ENCODE measurements at places on chromosomes 4 and X.

- no peak for DNase-seq
These were observed 179.0 kb downstream of the AFAP1 start for GRCh38 chr4:7760706-7761105.

- DNase-seq, result no peak
These were observed 38.4 kb downstream of the NOP14 start for GRCh38 chr4:2924765-2925301.

DNA sequence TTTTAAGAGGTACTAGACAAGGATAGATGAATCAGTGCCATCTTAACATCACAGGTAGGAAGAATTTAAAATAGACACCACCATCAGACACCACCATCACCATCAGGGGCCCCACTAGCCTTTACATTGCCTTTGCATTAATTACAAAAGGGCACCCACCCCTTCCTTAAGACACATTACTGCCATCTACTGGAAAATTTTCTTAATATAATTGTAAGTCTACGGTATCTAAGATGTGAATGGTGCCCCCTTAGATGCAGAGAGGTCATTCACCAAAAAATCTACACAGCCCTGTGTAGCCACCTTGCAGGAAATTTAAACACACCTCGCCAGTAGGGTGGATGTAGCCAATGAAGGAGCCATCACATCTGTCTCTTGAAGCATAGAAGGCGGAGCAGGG, 184.1 kb downstream of the MID1IP1 start:
- no peak for DNase-seq

DNA sequence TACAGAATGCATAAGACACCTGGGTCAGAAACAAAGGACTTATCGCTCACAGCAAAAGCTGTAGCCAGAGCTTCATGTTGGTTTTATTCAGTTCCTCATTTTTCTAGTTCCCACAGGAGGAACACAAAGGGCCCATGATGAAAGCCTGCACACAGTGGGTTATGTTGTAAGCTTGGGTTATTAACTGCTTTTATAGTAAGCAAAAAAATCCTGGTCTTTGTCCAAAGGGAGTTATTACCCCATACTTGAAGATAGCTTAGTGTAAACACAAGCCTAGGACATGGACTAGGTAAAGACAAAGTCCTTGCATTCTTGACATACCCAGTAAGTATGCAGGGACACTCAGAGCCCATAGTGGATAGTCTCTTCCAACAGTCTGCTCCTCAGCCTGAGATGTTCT, 11.7 kb downstream of the BBS12 start:
- no peak for DNase-seq

GRCh38 chrX:9532349-9532748, 67.5 kb downstream of the TBL1X start:
- no peak for DNase-seq

GRCh38 chr4:53233114-53233795, 132.6 kb downstream of the SCFD2 start:
- DNase-seq, result no peak

DNA sequence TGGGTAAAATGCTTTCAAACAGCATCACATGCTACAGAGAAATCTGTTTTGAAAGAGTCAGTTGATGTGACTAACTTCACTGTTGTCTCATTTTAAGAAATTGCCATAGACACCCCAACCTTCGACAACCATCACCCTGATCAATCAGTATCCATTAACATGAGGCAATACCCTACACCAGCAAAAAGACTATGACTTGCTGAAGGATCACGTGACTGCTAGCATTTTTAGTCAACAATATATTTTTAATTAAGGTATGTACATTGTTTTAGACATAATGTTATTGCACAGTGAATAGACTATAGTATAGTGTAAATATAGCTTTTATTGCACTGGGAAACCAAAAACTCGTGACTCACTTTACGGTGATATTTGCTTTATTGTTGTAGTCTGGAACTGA, 200.0 kb upstream of the ARHGAP24 start:
- no peak for DNase-seq

DNA sequence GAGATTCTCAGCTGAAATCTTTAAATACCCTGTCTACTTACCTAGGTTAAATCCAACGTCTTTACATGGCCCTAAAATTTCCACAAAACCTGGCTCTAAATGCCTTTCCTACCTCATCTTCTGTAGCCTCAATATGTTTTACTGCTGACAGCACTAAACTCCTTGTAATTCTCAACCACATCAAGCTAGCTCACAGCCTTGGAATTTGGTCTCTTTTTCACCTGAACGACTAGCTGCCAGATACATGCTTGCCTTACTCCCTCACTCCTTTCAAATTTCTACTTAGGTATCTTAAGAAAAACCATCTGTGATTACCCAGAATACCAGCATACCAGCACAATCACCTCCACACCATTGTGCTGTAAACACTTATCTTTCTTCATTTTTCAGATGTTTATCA, 635.6 kb upstream of the PCDH10 start:
- DNase-seq, result no peak

DNA sequence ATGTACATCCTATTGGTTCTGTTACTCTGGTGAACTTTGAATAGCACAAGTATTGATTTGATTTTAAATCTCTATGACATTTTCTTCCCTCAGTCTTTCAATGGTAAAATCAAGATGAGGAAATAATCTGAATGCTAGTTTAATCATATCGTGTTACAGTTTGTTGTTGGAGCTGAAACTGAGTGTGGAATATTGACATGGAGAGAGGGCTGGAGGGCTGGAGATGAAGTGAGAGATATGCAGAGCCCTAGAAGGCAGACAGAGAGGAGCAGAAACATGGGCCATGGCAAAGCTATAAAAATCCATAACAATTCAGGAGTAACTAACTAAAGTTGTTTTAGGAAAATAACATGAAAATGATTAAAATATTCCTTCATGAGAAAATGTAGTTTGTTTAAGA, 141.1 kb downstream of the BANK1 start:
- DNase-seq, result no peak

DNA sequence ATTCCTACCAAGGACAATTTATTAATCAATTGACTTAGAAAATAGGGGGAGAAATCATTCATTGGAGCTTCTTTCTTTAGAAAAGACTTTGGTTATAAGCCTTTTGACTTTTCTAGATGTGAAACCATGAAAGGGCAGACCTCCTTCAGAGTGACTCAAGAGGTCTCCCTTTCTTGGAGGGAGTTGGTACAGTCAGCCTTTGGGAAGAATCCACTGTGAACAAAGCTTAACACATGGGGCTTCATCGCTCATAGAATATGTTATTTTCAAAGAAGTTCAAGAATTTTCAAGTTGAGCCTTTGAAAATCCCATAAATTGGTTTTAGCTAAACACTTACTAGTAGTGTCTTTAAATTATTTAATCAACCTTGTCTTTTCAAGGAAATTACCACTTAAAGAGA, 28.0 kb downstream of the RIPPLY1 start:
- no peak for DNase-seq

- no peak for DNase-seq
These were observed 16.5 kb downstream of the TBC1D14 start for GRCh38 chr4:6926081-6926480.

DNA sequence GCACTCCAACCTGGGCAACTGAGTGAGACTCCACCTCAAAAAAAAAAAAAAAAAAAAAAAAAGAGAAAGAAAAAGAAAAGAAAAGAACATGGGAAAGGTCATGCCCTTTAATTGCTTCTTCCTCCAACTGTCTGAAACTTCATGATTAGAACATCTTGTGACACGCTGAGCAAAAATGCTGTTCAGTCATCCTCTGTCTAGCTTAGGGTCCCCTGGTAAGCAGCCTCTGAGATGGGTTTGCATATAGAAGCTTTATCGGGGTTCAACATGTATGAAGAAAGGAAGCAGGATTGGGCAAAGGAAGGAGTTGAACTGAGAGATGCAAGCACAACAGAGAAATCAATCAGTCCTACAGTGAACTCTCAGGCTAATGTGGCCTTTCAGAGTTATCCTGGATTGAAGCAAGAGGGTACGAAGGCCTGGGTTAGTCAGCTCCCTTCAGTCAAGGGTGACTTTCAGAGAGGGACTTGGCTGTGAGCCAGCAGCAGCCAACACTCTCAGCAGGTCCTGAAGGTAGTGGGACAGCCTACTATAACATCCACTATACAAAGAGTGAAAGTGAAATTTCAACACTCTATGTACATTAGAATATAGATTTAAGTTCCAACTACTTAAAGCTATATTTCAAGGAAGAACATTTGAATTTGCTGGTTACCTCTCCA, 11.4 kb downstream of the MAOB start:
- no peak for DNase-seq

DNA sequence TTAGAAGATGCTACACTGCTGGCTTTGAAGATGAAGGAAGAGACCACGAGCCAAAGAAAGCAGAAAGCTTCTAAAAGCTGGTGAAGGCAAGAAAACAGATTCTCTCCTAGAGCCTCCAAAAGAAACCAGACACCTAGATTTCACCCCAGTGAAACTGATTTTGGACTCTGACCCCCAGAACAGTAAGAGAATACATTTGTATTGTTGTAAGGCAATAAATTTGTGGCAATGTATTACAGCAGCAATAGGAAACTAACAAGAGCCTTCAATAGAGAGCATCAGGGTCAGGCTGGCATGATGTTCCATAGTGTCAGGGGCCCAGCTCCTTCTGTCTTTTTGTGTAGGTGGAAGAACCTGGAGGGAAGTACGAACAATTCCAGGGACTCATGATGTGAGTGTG, 6.0 kb upstream of the TEC start:
- DNase-seq, result no peak

DNA sequence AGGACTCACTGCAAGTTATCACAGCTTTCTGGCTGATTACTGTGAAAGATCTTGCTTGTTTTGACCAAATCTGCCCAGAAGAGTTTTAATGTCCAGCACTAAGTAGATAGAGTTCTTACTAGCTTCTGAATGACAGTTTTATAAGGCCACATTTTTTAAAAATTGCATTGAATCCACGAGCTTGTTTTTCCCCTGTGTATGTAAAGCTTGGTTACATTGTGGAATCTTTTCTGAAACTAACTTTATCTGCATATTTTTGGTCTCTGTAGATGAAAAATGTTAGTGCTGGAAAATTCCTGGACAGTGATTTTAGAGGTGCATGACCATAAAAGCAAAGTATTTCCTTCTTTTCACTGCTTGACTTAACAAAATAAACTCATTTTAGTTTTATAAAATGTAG, 650.3 kb upstream of the FAM241A start:
- no peak for DNase-seq

DNA sequence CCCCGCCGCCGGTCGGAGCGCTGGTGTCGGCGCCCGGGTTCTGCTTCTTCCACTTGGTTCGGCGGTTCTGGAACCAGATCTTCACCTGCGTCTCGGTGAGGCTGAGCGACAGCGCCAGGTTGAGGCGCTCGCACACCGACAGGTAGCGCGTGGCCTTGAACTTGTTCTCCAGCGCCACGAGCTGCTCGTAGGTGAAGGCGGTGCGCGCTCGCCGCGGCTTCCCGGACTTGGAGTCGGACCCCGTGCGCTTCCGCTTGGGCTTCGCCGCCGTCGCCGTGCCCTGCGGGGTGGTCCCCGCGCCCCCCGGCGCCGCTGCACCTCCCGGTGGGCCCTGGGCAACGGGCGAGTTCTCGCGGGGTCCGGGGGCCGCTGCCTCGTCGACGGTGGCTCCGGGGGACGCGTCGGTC, 3.1 kb downstream of the NKX1-1 start:
- DNase-seq, result no peak

DNA sequence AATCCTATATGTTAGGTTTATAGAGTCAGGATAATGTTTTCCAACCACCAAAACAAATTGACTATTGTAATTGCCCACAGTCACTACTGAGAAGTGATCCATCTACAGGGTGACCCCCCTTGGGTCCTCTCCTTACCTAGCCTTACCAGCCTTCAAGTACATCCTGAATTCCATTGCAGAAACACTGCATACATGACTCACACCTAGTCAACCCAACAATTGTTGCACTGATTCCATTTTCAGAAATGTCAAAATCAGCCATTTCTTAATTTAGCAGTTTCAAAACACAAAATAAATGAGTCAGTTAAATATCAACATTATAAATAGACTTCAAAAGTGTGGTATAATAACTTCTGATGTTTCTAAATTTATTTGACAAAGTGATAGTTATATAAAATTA, 106.3 kb upstream of the TNIP3 start:
- DNase-seq, result no peak
